ENCODE measurements at places on chromosomes 16 and 17. TPM values are rescaled to one million over a fixed set of nuclear protein-coding genes. Genes with fewer than 3 reads are reported as not detected.

Gene GPR142
- 0.23 TPM for total RNA-seq

Gene CTRB2
- not detected for total RNA-seq

Gene ICAM2
- total RNA-seq, result not detected

Gene CNGB1
- total RNA-seq, result 0.21 TPM

Gene PPP4C
- total RNA-seq, result 144 TPM

Gene KRT12
- total RNA-seq, result not detected
